ENCODE measurements at places on chromosomes 12 and 14.
A peak's percentile ranks its signal among the peaks of the same experiment; 100 is the strongest.

- DNase-seq = no peak
Observed at GRCh38 chr14:88323523-88324199, 592 bp upstream of the KCNK10 start.

DNA sequence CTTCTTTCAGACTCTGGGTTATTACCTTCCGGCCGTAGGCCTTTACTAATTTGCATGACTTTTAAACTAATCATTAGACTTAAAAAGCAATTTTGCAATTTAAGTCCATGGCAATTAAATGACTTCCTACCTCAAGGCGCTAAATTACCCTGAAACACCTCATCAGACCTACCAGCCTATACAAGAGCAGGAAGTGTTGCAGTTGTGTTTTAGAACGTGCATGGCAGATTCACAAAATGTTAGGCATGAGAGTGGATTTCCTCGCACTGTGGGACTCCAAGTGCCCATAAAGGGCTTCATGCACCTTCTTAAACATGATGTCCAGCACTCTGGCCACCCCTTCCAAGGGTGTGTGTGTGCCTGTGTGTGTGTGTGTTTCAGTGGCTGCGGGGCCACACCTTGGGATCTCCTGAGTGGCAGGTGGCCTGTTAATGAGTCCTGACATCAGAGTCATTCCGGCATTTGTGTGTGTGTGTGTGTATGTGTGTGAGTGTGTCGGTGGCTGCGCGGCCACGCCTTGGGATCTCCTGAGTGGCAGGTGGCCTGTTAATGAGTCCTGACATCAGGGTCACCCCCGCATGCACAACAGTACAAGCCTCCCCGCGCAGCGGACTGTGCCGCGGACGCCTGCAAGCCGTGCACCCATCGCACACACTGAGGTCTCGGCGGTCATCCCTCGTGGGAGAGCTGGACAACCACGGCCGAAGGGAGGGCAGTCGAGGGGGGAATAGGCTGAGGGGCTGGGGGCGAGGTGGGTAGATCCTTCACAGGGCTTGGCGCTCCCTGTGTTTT is 900 bp downstream of the C2CD5 start:
- DNase-seq = peak; percentile 4

- DNase-seq = no peak
Observed at GRCh38 chr12:125314051-125314755, 249.0 kb downstream of the AACS start.

- DNase-seq = no peak
Observed at GRCh38 chr12:128055567-128055966, 211.4 kb upstream of the TMEM132C start.

- DNase-seq = no peak
Observed at GRCh38 chr12:129670256-129670920, 233.4 kb downstream of the TMEM132D start.

- DNase-seq = no peak
Observed at GRCh38 chr12:112180422-112180821, 55.1 kb downstream of the TRAFD1 start.

GRCh38 chr14:76510181-76510580 is 134.2 kb downstream of the ESRRB start:
- DNase-seq = no peak

GRCh38 chr14:70724110-70724509 is 82.4 kb downstream of the TTC9 start:
- no peak for DNase-seq

DNA sequence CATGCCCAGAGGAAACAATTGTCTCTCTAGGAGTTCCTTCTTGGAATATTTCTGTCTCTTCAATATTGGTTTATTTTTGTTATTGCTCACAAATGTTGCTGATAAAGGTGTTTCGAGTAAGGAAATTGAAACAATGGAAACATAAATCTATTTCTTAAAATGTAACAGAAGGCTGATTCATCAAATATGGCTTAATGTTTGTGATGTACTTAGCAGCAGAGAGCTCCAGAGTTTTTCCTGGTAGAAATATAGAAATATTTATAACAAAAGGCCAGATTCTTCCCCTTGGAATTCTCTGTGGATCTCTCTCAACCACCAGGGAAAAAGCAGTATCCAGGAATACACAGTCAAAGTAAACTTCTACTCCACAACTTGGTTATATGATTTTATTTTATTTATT is 149.2 kb upstream of the LRIG3 start:
- no peak for DNase-seq

GRCh38 chr14:58744801-58745394 is 107.1 kb downstream of the DACT1 start:
- no peak for DNase-seq

DNA sequence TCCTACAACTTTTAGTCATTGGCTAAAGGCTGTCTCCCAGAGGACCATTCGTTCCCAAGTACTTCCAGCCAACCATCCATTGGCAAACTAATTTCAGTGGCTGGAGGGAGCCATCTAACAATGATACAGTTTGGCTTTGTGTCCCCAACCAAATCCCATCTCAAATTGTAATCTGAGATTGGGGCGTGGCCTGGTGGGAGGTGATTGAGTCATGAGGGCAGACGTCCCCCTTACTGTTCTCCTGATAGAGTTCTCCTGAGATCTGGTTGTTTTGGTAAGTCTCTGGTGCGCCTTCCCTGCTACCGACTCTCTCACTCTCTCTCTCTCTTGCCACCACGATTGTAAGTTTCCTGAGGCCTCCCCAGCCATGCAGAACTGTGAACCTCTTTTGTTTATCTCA is 99.7 kb upstream of the FUT8 start:
- no peak for DNase-seq

- DNase-seq = no peak
Observed at GRCh38 chr12:127650626-127651025, 616.3 kb upstream of the TMEM132C start.

GRCh38 chr12:12540261-12541013 is 22.2 kb downstream of the DUSP16 start:
- DNase-seq = no peak

Data from activated CD8-positive, alpha-beta memory T cell treated with anti-CD3 and anti-CD28 coated beads for 4 hours (primary cell).